ENCODE measurements at places on chromosomes 5 and 9.

DNA sequence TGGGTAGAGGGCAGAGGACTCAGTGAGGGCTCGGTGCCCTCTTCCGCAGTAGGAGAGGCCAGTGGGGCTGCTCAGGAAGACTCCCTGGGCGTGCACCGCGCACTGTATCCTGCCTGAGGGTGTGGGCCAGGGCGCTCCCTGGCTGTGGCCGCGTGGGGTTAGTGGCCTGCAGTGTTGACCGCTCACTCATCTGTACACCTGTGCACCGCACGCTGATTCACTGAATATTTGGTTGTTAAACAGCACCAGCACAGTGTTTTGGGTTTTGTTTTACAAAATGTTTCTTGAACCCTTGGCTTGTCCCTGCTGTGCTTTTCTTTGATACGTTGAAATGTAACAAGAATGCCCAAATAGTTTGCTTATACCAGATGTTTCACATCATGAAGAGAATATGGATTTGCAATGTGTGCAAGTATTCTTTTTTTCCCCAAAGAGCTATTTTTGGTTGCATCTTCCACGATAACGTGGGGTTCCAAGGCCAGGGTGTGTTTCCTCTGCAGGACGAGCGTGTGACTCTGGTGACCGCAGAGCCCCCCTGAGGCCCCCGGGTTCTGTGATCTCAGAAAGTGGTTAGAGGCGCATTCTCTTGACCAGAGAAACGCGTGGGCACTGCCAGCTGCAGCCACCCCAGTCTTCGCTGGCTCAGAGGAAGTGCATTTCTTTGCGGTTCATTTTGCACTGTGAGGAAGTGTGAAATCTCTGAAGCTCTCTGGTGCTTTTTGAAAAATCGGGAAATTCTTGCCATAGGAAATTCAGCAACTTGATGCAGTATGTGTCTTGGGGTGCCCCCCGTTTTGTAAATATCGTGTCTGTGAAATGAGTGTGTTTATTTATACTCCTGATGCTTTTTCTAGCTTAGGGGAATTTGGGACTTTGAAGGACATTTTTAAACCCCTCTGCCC lies 46.9 kb downstream of the AHRR start:
- peak; percentile 70 for DNase-seq

- peak; percentile 79 for DNase-seq
Observed at GRCh38 chr5:59367791-59368394, 525.6 kb downstream of the PDE4D start.

- no peak for DNase-seq
Observed at GRCh38 chr5:123439709-123440108, 16.5 kb upstream of the CEP120 start.

- DNase-seq: no peak
Observed at GRCh38 chr9:110835859-110836271, 167.3 kb downstream of the MUSK start.

DNA sequence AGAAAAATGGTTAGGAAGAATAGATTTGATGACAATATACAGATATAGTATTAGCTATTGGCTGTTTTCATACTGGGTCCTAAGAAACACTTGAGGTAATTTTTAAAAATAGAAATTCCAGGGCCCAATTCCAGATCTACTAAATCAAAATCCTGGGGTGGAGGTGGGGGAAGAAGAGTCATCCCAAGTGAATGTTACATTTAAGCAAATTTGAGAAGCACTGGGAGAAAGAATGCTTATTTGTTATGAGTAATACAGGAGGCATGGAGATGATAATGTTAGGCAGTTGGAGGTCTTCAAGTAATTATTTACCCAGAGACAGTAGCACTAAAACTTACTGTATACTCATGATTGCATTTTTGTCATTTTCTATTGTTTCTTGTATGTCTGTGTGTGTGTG lies 93.0 kb upstream of the DAB2 start:
- DNase-seq: no peak

- peak; percentile 72 for DNase-seq
Observed at GRCh38 chr9:78821126-78821822, 524.3 kb downstream of the PSAT1 start.
